Hair follicle dermal papilla cell (primary cell): ENCODE measurements at places on chromosomes 13 and 19. TPM values are rescaled to one million over a fixed set of nuclear protein-coding genes. Genes with fewer than 3 reads are reported as not detected.

The MARK4 gene
- 18.6 and 23.5 TPM in 2 replicates for total RNA-seq

The ZNF317 gene
- total RNA-seq = 28.5 and 30.0 TPM in 2 replicates

The PRSS57 gene
- not detected in 2 replicates for total RNA-seq

The FREM2 gene
- 0.16 TPM in 1 of 2 replicates, not detected in the other for total RNA-seq

The PRTN3 gene
- not detected in 2 replicates for total RNA-seq

The CLEC17A gene
- not detected in 2 replicates for total RNA-seq

The NCCRP1 gene
- not detected in 2 replicates for total RNA-seq

The CBY2 gene
- not detected in 2 replicates for total RNA-seq

The FXYD3 gene
- not detected in 2 replicates for total RNA-seq

The NCR1 gene
- total RNA-seq = not detected in 2 replicates

The SYT3 gene
- total RNA-seq = 0.16 TPM in 1 of 2 replicates, not detected in the other

The CPB2 gene
- not detected in 2 replicates for total RNA-seq

The LATS2 gene
- 43.8 and 53.4 TPM in 2 replicates for total RNA-seq

The C1QTNF9 gene
- total RNA-seq = not detected in 2 replicates

The MRPL4 gene
- total RNA-seq = 45.6 and 59.9 TPM in 2 replicates

The SWSAP1 gene
- total RNA-seq = 0.97 TPM in 2 replicates

The APOC4 gene
- not detected in 2 replicates for total RNA-seq
